ENCODE measurements at places on chromosomes 5 and 9. TPM values are rescaled to one million over a fixed set of nuclear protein-coding genes. Genes with fewer than 3 reads are reported as not detected.

Gene ACSL6
- total RNA-seq = not detected

Gene SSBP2
- 41.7 TPM for total RNA-seq

Gene EDIL3
- 40.4 TPM for total RNA-seq

Gene ARRDC3
- total RNA-seq = 90.8 TPM

Gene GARIN3
- total RNA-seq = not detected

Gene PCDHB3
- 0.29 TPM for total RNA-seq

Gene PIP5KL1
- total RNA-seq = 3.3 TPM

Gene SGCD
- 22.0 TPM for total RNA-seq

Gene SLC6A18
- total RNA-seq = not detected
